Left ventricle myocardium superior (tissue), 1 donor: ENCODE measurements at places on chromosomes 3 and 15. TPM values are rescaled to one million over a fixed set of nuclear protein-coding genes. Genes with fewer than 3 reads are reported as not detected.

COL8A1 gene
- total RNA-seq = 12.0 TPM

TGM5 gene
- not detected for total RNA-seq

- DNase-seq = no peak
Observed at GRCh38 chr3:82085356-82085755, 323.9 kb upstream of the GBE1 start.

CP gene
- 2.2 TPM for total RNA-seq

MNS1 gene
- total RNA-seq = 1.0 TPM

- no peak for DNase-seq
Observed at GRCh38 chr3:149179220-149179619, 42.4 kb downstream of the CP start.

- DNase-seq = no peak
Observed at GRCh38 chr3:9141928-9142289, 107.5 kb downstream of the SRGAP3 start.

DNA sequence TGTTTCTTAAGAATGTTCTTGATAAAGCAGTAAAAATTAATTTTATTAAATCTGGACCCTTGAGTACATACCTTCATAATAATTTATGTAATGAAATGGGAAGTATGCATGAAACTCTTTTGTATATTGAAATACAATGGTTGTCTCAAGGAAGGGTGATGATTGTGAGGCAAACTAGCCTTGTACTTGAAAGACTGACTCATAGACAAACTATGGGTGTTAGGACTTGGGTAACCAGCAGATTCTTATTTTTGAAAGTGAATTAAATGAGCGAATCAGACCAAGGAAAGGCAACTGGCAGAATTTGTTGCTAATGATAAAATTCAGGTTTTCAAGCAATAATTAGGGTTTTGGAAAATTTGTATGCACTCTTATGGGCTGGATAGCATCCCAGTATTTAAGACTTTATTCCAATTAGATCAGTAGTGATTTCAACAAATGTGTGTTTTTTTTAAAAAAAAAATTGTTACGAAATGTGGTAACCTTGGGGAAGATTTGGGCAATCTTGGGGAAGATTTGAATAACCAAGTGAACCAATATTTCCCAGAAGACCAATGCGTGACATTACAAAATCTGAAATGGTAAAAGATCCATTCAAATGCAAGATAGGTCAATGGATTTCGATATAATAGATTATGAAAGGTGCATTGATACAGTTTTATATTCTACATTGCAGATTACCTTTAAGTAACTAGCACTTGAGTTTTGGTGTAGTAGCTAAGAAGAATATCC is 42.0 kb downstream of the ATP2C1 start:
- DNase-seq = no peak

DNA sequence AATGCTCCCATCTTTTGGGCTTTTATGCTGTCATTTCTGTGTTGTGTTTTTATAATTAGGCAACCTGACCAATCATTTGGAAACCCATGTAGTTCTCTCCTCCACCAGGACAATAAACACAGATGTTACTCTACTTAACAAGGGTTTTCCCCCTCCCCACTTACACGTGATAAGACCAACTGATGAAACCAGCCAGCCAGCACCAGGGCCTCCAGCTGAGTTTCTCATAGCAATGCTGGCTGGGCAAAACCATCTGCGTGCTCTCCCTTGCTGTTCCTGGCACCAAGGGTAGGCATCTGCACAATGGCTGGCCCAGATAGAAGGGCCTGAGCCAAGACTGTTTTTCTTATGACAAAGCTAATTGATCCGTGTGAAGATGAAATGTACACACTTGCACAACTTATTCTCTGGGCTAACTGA is 310.4 kb downstream of the PLCL2 start:
- DNase-seq = no peak

DNA sequence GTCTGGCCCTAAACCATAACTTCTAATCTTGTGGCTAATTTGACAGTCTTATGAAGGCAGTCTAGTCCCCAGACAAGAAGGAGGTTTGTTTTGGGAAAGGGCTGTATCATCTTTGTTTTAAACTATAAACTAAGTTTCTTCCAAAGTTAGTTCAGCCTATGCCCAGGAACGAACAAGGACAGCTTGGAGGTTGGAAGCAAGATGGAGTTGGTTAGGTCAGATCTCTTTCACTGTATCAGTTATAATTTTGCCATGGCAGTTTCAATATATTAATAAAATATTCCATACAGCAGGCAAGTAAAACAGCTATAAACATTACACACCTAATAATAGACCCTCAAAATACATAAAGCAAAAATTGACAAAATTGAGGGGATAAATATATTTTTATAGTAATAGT is 13.1 kb upstream of the ZNF662 start:
- no peak for DNase-seq

- DNase-seq = no peak
Observed at GRCh38 chr15:72797338-72797689, 13.8 kb upstream of the ADPGK start.

DNA sequence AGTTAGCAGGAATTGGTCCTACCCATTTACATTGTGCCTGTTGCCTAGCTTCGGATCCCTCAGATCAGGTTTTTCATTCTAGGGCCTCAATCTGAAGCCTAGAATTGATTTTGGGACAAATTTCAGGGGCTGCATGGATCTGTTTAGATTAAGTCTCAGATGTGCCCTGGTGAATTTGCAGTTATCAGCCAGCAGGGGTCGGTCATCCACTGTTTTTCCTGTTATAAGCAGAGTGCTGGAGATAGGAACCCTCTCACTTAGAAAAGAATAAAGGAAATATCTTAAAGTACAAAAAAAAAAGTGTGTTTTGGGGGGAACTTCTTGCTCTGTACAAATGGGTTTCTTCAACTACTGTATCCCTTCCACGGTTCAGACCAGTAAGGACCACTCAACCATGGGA is 212.5 kb downstream of the BCHE start:
- no peak for DNase-seq

NRROS gene
- 2.3 TPM for total RNA-seq
